ENCODE measurements at places on chromosomes 5 and 9.

DNA sequence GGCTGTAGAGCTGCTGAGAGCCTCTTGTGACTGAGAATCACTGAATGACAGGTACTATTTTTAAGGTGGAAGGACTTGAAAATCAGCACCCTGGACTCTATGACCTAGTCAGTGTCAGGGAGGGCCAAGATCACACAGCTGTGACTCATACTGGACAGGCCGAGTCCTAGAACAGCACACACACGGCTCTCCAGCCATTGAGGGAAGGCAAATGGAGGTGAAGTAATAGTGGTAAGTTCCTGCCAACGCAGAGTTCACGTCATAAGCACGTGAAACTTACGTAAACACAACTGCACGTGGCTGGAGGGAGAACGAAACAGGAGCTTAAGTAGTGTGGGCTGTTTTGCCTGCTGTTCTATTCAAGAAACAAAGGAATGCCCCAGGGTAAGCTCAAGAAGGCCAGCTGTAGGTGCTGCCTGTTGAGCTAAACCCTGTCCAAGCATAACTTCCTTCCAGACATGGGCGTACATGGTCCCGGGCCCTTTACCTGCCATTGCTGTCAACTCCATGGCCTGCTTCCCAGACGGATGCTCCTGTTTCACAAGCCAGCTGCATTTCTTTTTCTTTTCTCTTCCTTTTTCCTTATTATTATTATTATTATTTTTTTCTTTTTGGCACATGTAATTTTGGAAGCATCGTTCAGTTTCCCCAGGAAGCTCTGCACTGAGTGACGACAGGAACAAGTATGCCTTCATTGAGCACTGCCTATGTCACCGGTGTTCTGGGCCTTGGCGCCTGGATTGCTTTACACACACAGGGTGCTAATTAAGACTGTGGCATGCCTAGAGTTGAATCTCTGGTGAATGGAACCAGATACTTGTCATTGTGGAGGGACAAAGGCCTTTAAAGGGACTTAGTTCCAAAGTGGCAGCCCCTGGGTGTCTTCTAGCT is 10.2 kb upstream of the LCP2 start:
- no peak for DNase-seq

DNA sequence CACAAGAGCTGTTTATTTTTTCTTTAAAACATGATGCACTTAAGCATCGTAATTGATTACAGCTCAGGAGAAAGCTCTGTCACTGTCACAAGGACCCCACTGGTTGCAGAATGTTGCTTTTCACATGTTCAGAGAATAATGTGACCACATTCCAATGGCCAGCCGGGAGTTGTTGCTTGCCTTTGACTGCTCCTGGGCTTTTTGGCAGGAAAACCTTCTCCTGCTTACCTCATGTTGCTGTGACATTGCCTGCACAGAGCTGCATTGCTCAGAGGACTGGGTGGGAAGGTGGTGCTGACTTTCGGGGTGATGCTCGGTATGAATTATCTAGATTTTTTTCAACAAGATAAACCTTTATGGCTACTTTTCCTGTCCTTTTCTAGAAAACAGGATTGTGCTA is 88.2 kb downstream of the PALM2AKAP2 start:
- DNase-seq, result no peak

DNA sequence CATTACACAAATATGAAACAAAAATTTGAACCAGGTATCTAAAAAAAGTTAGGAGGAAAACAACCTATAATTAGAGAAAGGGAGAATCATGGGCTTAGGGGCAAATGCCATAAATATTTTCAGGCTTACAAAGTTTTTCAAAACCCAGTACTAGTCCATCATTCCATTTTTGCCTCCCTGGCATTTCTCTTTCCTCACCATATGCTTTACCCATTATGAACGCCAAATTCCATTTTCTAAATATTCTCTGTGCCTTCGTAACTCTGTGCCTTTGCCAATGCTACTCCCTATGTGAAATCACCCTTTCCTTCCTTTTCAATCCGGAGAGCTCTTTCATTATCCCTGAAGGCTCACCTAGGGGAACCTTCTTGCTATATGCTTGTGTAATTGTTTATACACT is 434.1 kb downstream of the ZSWIM6 start:
- DNase-seq, result no peak

DNA sequence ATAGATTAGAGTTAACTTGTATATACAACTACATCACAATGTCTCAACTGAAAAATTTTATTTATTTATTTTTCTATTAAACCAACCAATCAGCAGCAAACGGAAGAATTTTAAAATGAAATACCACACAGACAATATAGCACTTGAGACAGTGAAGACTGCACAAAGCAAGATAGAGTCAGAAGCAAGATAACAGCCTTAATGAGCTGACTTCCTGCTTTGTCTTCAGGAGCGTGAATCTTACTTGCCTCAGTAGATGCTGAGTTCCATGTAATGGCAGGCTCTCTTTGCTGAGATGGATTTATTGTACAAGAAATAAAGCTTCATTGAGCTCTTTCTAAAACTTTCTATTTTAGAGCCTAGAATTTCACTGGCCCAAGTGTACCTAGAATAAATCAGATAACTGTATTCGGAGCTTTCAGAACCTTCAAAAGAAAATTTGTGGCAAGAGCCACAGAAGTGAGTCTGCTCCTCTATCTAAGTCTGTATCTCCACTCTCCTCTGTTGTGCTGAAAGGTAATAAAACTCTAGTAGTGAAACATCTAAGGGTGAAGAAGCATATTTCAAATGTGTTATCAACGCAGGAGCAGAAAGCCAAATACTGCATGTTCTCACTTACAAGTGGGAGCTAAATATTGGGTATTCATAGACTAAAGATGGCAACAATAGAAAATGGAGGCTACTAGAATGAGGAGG is 83.3 kb upstream of the ANKRD55 start:
- DNase-seq, result no peak

DNA sequence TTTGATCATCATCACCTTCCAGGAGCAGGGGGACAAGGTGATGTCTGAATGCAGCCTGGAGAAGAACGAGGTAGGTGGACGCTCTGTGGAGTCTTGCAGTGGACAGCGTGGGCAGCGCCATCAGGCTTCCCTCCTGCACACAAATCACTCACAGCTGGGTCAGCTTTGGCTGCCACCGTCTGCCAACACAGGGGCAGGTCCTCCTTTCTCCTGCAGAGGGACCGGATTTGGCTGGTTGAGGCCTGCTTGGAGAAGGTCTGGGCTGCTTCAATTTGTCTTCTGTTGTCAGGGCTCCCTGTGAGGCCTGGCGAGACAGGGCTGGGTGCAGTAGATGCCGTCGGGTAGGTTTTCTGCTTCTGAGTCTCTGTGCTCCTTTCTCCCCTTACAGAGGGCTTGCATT is 180.6 kb downstream of the CACNA1B start:
- no peak for DNase-seq

DNA sequence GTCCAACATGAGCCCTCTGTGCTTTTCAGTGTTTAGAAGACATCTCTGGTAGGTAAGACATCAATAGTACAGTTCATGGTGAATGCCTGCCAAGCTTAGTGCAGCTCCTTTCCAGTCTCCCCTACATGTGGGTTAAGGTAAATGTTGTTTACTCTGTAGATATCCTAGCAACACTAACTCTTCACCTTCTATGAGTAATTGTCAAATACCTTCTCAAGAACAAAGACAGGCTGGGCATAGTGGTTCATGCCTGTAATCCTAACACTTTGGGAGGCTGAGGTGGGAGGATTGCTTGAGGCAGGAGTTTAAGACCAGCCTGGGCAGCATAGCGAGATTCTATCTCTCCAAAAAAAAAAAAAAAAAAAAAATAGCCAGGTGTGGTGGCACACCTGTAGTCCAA is 18.7 kb upstream of the RASGRF2 start:
- DNase-seq, result no peak

GRCh38 chr9:13444245-13445102 is 165.0 kb upstream of the MPDZ start:
- no peak for DNase-seq

DNA sequence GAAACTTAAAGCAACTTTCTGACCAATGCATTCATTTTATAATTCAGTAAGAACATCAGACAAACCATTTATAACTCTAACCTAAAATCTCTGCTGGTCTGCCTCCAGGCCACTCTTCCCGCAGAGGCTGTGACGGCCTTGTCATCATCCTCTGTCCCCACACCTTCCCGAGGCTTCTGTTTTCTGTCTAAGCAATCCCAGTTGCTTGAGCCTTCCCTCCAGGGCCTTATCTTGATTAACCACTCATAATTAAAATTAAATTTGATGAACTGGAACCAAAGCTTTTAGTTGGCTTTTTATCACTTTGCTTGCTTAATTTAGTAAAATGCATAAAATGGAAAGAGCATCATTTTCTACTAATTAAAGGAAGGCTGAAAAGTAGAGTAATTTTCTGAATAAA is 312.4 kb downstream of the DIRAS2 start:
- DNase-seq, result no peak

DNA sequence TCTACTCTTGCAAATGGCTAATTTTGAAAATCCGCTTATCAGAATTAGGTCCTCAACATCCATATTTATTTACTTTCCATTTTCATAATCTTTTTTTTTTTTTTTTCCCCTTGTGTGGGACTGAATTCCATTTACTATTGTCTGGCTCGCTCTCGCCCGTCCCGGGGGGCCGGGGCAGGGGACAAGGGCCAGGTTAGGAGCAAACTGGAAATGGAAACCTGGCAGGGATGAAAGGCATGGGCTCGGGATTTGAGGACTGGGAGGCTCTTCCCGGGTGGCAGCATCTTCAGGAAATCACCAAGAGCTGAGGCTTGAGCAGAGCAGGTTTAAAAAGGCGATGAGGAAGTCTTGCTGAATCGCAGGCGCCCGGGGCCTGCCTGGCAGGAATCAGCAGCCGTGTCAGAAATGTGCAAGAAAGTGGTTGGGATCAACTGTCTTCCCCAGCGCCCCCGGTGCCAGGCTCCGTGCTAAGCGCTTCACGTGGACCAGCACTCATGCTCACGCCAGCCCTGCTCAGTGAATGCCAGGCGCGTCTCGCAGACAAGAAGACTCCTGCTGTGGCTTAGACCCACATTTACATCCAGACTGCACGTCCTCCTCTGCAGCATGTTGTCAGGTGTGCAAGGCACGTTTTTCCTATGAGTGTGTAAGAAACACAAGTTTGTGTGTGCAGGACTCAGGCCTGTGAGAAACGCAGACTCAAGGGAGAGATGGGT is 66.3 kb upstream of the UNC5A start:
- no peak for DNase-seq

DNA sequence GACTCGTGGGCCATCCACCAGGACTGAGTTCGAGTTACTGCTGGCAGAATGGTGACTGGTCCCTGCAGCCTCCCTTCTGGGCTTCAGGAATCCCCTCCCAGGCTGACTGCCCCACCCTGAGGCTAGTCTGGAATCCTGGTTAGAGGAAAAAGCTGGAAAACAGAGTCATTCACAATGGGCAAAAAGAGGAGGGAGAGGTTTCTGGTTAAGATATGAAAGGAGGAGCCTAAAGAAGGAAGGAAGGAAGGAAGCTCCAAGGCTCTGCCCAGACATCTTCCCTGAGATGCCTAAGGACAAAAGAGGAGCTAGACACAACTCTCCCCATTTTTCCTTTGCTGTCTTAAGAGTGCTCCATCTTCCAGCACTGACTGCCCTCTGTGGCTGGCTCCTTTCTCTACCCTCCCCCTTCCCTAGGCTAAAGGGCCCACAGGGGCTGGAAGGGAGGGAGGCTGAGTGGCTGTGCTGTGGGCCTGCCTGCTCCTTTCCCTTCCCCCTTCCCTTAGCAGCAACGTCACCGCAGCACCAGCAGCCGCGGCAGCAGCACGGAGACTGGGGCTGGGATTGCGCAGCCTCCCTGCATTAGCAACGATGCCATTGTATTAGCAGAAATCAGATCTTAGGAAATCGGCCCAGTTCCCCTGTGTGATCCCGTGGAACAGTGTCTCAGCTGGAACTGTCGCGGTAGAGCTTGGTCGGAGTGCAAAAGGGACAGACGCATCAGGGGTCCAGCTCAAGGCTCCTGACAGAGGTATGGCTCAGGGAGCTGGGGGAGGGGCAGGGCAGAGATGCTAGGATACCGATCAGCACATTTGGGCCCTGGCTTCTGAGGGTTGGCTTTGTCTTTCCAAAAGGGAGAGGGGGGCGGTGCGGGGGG is 48.7 kb downstream of the RUSC2 start:
- DNase-seq, result no peak

DNA sequence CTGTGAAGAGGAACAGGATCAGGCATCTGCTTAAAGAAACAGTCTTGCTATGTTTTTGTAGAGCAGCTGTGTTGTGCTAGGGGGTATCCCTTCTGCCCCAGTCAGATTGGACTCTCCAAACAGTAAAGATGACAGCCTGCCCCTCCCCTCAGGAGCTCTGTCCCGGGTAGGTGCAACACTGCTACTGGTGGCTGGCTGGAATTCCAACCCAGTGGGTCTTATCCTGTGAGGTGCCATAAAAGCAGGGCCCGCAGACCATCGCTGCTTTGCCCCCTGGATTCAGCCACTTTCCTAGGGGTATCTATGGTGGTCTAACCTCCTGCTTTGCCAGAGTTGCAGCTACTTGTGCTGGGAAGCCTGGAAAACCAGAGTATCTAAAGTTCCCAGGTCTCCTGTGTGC is 114.6 kb upstream of the PPP1R2B start:
- no peak for DNase-seq

GRCh38 chr9:27537027-27537435 is 7.4 kb upstream of the MOB3B start:
- DNase-seq, result no peak
